ENCODE measurements at places on chromosomes 5 and 9. TPM values are rescaled to one million over a fixed set of nuclear protein-coding genes. Genes with fewer than 3 reads are reported as not detected.

Gene GRIN3A
- total RNA-seq, result not detected

Gene PTGR1
- total RNA-seq, result 75.2 TPM

Gene RECK
- 34.8 TPM for total RNA-seq

Gene MRPL22
- 35.9 TPM for total RNA-seq

Gene CD14
- 4.3 TPM for total RNA-seq

Gene SEMA5A
- total RNA-seq, result 5.3 TPM

Gene ANKRA2
- total RNA-seq, result 15.4 TPM

Gene CYFIP2
- total RNA-seq, result 0.94 TPM

Gene ZNF608
- 10.5 TPM for total RNA-seq

Gene EQTN
- not detected for total RNA-seq

Gene GABRP
- total RNA-seq, result not detected

Gene STPG3
- total RNA-seq, result not detected

Gene GNA14
- total RNA-seq, result 0.09 TPM

Gene LMX1B
- not detected for total RNA-seq

Gene CDC20B
- not detected for total RNA-seq

Gene FANCG
- 11.2 TPM for total RNA-seq

Gene SLC36A2
- not detected for total RNA-seq

Data from pericardium fibroblast (primary cell).